Activated CD8-positive, alpha-beta memory T cell treated with anti-CD3 and anti-CD28 coated beads, Interleukin-2, amount 50 U/mL, for 4 hours (primary cell): ENCODE measurements at places on chromosomes 16 and 17.

DNA sequence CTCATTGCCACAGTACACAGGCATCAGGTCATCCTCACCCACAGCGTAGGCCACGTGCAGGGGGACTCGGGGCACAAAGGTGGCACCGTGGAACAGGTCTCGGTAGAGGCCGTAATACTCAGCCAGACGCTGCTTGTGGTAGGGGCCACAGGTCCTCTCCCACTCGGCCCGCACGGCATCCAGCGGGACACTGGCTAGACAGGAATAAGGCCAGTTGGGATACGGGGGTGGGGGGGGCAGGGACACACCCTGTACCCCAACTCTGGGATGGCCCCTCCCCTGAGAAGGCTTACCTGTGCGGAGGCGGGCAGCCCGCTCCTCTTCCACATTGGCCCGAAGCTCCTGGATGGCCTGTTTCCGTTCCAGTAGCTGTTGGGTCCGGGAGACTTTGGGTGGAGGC lies 3.0 kb downstream of the MRPL38 start:
- DNase-seq = no peak

GRCh38 chr16:1002399-1003166 lies 21.0 kb downstream of the SOX8 start:
- DNase-seq = peak; percentile 86

DNA sequence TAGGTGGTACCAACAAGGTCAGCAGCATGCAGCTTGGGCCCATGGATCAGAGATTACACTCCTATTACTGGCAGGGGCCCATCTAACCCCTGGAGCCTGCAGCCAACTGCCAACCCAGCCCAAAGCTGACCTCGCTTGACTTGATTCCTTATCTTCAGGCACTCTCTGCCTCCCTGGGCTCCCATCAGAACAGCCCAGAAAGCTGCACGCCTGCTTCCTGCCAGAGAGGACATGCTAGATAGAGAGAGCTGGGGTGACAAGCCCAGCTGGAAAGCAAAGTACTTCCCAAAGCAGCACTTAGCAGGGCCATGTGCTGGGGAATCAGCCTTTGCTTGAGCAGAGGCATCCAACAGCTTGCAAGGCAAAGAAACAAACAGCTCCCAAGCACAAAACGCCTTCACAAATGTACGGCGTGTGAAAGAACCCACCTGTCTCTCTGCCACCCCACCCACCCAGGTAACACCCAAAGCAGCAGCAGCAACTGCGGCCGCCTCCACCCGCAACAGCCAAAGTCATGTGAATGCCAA lies 74.2 kb upstream of the NLK start:
- DNase-seq = no peak

DNA sequence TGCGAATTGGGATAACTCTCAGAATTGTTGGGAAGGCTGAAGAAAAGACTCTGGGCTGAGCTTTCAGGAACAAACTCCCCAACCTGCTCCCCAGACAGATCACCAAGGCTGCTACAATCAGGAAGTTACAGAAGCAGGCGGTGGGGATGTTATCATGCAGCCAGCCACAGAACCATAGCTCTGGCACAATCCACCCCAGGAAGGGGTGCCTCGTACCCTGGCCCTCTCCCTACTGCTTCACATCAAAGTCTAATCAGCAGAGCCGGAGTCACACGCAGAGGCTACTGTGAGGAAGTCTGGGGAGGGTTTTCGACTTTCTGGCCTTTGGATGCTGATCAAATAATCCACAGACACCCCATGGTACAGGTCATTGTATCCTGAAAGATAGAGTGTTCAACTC lies 86.8 kb downstream of the NTN1 start:
- no peak for DNase-seq

GRCh38 chr16:11501632-11502031 lies 85.1 kb downstream of the LITAF start:
- DNase-seq = no peak

DNA sequence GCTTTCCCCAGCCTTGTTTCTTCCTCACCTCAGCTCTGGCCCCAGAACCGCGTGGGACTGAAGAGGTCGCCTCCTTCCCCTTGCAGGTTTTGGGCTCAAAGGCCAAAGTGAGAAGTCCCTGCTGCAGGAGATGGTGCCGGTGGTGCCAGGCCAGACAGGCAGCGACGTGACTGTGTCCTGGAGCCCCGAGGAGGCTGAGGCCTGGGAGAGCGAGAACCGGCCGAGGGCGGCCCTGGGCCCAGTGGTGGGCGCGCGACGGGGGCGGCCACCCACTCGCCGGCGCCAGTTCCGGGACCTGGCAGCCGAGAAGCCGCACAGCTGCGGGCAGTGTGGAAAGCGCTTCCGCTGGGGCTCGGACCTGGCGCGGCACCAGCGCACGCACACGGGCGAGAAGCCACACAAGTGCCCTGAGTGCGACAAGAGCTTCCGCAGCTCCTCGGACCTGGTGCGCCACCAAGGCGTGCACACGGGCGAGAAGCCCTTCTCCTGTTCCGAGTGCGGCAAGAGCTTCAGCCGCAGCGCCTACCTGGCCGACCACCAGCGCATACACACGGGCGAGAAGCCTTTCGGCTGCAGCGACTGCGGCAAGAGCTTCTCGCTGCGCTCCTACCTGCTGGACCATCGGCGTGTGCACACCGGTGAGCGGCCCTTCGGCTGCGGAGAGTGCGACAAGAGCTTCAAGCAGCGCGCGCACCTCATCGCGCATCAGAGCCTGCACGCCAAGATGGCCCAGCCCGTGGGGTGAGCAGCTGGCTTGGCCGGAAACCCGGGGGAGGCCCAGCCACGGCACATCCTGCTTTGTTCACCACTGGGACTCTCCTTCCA lies 6.0 kb downstream of the ZNF213 start:
- no peak for DNase-seq

DNA sequence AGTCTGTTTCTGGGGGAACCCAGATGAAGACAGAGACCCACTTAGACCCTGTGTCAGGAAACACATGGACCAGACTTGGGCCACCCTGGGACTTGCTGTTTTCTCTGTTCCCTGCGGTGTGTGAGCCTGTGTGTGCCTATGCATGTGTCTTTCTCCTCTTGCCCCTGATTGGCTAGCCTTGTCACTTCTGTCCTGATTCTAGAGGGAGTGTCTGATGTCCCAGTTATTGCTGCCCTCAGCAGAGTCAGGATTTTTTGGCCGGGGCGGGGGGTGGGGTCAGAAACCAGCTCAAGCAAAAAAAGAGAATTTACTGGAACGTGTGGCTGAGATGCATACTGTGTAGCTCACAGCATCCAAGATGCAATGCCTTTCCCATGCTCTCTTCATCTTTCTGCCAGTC lies 30.5 kb downstream of the PLCG2 start:
- DNase-seq = no peak

- no peak for DNase-seq
Observed at GRCh38 chr16:29940656-29941055, 14.6 kb upstream of the KCTD13 start.

DNA sequence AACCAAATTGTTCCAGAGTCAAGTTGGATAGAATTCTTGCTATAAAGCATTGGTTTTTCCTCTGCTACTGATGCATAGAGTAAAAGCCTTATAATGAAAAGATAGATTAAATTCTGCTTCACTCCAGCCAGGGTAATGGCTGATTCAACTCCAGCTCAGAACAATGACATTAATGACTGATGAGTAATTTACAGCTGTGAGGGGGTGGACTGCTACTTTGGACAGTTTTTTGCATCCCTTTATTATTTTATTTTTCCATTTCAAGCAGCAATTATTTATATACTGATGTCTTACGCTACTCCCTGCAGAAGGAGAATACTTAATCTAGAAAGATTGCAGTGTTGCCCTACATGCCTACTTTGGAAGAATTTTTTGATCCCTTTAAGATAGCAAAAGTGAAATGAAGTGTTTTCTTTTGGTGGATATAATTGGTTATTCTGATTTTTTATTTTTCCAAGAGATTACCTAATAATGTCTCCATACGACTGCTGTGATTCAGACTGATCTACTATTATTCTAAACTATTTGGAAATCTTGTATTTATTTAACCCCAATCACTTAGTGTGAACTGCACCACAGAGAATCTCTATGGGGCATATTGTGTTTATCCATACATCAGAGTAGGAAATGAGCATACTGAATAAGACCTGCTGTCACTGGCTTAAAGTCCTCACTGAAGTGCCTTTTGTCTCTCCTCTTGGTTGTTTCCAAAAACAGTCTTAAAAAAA lies 149.5 kb downstream of the TRIM37 start:
- no peak for DNase-seq

DNA sequence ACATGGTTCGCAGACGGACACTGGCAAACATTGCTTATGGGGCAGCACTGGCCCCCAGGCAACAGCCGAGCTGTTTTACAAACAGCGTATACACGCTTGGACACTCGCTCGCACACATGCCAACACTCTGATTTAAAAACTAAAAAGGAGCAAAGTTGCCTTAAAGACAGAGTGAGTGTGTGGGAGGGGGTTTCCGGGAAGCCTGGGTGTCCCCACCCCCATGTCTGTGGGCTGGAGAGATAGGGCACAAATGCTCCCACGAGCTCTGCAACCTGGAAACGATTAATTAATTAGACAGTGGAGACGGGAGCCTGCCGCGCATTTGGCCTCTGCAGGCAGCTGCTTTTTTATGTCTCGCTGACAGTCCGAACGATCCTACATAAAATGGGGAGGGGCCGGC lies 107.9 kb upstream of the ZNF469 start:
- DNase-seq = no peak
